A549 treated with Mapracorat at 1 μM for 4 hours (cell line): ENCODE measurements at places on chromosomes 12 and 14. TPM values are rescaled to one million over a fixed set of nuclear protein-coding genes. Genes with fewer than 3 reads are reported as not detected.

The PAX9 gene
- total RNA-seq: 2.0 to 3.5 TPM (median 3.3 TPM) in 5 replicates

The HPD gene
- 1.3 to 2.2 TPM (median 1.8 TPM) in 5 replicates for total RNA-seq

The UNC79 gene
- total RNA-seq: 0.01 to 0.02 TPM (median 0.02 TPM) in 5 replicates

The SYT1 gene
- 4.5 to 5.8 TPM (median 5.4 TPM) in 5 replicates for total RNA-seq

The FGF6 gene
- total RNA-seq: not detected in 5 replicates

The ZNF740 gene
- 10.9 to 16.1 TPM (median 13.8 TPM) in 5 replicates for total RNA-seq

The IFNG-AS1 gene
- not detected in 5 replicates for total RNA-seq

The KRT73 gene
- total RNA-seq: 0.06 TPM in 1 of 5 replicates, not detected in the others
